ENCODE measurements at places on chromosomes 6 and 20.

GRCh38 chr6:169904051-169904922 lies 152.9 kb downstream of the ERMARD start:
- DNase-seq, result no peak

DNA sequence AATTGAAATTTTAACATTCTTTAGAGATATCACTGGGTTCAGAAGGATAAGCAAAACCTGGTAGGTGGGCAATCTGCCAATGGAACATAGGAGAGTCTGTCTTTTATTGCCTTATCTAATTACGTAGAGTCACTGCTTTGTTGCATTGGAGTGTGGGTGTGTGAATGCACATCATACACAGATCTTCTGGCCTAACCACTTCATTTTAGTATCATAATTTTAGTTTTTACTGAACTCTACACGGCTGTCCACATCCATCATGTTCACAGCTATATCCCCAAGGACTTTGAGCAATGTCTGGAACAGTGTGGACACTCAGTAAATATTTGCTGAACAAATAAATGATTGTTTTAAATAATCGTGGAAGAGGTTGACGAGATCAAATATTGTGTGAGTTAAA lies 104.6 kb upstream of the AKIRIN2 start:
- DNase-seq, result no peak

DNA sequence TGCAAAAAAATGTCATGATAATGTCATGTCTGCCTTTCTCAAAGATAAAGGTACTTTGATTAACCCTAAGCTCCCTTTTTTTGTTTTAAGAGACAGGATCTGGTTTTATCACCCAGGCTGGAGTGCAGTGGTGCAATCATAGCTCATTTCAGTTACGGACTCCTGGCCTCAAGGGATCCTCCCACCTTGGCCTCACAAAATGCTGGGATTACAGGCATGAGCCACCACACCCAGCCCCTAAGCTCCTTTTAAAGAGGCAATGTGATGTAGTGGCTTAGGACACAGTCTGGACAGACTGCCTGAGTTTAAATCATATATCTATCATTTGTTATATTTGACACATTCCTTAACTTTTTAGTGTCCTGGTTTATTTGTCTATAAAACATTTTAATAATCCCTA lies 77.0 kb downstream of the FLRT3 start:
- no peak for DNase-seq

- DNase-seq, result no peak
Observed at GRCh38 chr6:105326833-105327770, 75.8 kb downstream of the PREP start.

- DNase-seq, result peak; percentile 29
Observed at GRCh38 chr6:35415065-35415891, 36.9 kb upstream of the FANCE start.

- DNase-seq, result no peak
Observed at GRCh38 chr6:138821519-138821918, 25.6 kb downstream of the ECT2L start.

DNA sequence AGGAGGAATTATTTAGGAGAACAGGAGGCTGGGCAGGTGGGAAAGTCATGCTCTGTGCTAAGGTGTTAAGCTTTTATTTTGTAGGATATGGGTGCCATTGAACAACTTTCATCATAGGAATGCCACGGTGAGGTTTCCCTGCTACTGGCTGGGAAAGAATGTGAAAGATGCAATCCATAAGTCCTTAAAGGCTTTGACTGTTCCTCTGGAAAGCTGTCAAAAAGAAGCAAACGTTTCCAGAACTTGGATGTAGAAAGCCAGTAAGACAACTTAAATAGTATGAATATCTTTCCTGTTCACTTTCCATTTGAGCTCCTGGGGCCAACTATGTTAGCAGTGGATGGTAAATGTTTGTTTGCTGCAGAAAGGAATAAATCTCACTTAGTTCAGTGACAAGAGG lies 574.4 kb downstream of the RNF144B start:
- no peak for DNase-seq

DNA sequence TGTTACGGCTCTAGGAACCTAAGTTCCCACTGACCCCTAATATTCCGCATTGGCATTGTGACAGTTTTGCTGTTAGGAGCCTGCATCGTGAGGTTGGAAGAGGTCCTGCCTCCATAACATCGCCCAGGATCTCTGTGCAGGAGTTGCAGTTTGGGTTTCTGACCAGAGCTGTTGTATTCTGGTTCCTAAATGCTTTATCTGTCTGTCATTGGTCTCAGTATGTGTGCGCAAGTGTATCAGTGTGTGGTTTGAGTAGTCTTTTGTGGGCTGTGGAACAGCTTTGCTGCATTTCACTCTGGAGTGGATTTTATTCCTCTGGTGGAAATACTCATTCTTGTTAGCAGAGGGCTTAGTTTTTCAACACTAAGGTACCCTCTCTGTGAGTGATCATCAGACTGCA lies 95.6 kb downstream of the CDYL start:
- no peak for DNase-seq

- no peak for DNase-seq
Observed at GRCh38 chr6:125818225-125818657, 27.5 kb downstream of the NCOA7 start.

DNA sequence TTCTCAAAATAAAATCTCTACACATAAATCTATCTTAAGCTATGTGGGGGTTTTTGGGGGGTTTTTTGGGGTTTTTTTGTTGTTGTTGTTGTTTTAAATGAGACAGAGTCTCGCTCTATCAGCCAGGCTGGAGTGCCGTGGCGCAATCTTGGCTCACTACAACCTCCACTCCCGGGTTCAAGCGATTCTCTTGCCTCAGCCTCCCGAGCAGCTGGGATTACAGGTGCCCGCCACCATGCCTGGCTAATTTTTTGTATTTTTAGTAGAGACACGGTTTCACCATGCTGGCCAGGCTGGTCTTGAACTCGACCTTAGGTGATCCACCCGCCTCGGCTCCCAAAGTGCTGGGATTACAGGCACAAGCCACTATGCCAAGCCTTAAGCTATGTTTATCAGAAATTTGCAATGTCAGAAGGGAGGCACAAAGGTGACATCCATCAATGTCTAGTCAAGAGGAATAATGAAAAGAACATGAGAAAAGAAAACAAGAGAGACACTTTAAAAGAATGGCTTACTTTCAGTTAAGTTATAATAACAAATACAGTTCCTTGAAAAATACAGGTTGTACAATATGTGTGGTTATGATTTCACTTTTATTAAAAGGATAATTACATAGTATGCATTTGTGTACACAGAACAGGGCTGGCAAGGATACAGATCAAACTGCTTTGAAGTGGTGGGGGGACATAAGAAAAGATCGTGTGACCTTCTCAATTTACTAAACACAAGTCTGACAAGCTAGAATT lies 28.6 kb downstream of the SLC23A2 start:
- DNase-seq, result no peak

DNA sequence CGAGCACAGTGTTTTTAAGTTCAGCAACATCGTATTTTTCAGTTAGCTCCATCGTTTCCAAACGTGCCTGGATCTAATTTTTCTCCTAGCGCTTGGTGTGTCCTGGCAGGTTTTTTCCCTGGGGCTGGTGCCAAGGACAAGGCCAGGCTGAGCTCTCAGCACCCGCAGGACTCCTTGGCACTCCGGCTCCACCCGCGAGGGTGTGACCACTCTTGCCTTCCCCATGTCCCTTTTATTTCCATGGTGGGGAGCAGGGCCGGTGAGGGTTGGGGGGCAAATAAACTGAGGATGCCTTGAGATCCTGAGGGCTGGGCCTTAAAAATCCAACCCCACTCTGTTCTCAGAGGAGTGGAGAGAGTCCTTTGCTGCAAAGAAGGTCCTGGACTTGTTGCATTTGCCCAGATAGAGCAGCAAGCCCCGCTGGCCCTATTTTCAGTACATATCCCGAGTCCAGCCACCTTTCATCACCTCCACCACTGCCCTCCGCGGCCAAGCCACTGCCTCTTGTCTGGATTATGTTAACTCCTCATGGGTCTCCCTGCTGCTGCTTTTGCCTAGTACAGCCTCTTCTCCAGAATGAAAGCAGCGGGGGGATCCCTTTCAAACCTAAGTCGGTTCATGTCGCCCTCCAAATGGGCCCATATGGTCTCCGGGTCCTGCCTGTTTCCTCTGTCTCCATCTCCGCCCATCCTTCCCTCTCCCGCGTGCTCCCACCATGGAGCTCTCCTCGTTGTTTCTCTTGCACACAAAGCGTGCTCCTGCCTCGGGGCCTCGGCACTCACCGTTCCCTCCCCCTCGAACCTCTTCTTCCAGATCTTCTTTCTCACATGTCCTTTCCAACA lies 4.5 kb upstream of the RAB44 start:
- DNase-seq, result no peak

- no peak for DNase-seq
Observed at GRCh38 chr6:18405477-18406293, 18.5 kb downstream of the RNF144B start.

DNA sequence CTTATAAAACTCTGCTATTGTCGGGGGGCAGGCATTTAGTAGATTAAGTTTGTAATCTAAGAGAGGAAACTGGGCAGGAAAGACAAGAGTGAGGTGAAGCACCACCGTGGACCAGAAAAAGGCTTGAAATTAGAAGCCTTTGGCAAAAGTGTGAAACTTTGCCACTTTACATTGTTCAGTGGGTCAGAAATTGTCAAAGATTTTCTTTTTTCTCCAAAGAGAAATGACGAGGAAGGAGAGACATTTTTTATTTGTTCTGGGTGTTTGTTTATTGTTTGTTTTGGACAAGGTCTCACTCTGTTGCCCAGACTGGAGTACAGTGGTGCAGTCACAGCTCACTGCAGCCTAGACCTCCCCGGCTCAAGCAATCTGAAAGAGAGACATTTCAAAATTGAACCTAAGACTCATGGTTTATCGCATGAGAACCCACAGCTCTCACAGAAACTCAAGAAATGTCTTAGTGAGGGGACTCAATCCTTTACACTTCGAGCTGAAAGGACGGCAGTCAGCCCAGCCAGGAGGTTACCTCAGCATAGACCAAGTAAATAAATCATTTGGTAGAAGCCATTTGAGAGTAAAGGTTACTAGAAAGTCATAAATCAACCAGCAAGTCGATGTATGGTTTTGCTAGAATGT lies 262.8 kb upstream of the TAB2 start:
- no peak for DNase-seq

DNA sequence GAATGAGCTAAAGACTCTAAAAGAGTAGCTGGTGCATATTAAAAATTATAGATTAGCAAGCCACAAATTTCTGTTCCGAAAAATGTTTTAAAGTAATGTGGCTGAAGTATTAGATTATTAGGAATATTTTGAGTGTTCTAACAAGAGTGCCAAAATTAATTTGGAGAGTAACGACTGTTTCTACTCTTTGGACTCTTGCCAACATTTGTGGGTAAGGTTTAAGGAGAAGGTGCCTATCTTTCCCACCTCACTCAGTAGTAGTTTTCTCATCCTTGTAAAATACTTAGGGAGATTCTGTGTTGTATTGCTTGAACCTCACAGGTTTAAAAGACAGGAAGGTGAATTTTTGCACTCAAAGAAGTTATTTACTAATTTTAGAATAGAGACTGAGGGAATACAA lies 5.0 kb downstream of the HSF2 start:
- no peak for DNase-seq

DNA sequence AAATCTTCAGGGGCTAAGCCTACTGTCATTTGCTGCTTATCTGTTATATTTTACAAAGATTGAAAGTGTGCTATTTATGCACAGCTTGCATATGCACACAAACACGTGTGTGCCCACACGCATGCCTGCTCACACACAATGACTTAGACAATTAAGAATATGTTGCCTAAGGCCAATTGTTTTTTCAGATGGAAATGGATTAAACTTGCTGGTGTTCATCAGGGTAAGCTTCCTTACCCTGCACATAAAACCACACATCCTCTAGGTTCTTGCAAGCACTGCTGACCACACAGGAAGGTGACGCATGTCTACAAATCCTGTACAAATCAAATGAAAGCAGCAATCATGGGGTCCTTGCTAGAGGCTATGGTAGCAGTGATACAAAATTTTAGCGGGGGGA lies 58.4 kb downstream of the GJA10 start:
- peak; percentile 64 for DNase-seq

DNA sequence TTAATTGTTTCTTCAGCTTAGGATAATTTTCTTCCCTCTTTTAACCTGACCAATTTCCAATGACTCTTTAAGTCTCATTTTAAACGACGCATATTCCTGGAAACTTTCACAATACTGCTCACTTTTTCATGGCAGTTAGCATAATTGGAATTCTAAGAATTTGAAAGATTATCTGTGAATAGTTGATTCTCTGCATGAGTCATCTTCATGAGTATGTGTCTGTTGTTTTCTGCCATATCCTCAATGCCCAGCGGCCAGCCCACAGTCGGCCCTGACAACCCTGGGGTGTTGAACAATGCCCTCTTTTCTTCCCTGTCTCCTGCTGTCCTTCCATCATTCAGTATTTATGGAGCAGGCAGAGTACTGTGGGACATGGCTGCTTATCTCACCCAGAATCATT lies 554.2 kb downstream of the CDH26 start:
- DNase-seq, result no peak

DNA sequence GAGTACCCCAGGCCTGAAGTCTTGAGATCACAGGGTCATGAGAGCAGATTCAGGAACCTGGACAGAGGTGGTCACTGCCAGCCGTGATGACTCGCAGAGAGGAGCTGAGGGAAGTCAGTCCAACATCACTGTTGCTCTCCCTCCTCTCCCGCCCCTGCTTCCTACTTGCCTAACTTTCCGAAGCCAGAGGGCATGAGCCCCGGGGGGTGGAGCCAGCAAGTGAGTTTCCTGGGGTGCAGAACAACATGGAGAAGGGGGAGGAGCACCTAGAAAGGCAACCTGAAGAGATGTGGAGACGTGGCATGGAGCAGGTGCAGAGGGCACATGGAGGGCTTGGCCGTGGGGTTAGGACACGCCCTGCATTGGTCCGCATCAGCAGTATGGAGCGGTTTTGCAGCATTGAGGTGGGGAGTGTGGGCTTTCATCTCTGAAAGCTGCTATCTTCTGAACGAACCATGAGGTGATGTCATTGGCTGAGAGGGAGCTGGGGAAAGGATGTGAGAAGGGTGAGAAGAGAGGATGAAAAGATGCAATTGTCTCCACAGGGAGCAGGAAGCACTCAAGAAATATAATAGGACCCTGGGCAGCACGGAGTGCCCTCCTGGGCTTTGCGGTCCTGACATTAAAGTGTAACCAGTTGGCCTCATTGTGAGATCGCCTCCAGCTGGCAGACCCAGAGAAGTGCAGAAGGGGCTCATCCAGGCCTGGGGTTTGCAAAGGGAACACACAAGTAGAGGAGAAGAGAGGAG lies 25.0 kb downstream of the GDAP1L1 start:
- no peak for DNase-seq

Measured in stimulated activated CD4-positive, alpha-beta T cell treated with anti-CD3 and anti-CD28 coated beads, Interleukin-15, amount 100 ng/mL, for 24 hours (primary cell).